ENCODE measurements at places on chromosomes 12 and 14. TPM values are rescaled to one million over a fixed set of nuclear protein-coding genes. Genes with fewer than 3 reads are reported as not detected.

Gene MAP1LC3B2
- total RNA-seq, result not detected

DNA sequence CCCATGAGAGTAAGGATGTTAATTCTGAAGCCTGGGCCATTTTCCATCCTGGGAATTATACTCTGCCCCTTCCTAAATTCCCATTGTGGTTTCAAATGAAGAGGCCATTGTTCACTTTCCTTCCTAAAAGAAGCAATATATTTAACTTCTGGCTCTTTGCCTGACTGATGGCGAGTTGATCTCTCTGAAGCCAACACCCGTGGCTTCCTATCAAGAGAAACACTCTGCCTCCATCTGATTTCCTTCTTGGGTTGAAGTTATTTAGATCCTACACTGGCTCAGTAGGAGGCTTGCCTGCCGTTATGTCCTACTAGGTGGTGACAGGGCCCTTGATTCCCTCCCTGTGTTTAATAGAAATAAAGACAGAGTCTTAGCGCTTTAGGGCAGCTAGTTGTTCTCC is 97.4 kb downstream of the PRKCH start:
- DNase-seq, result no peak

Gene GXYLT1
- 9.2 TPM for total RNA-seq

- DNase-seq, result no peak
Observed at GRCh38 chr12:46935271-46935847, 109.6 kb upstream of the SLC38A4 start.

GRCh38 chr14:51157012-51157411 is 62.1 kb upstream of the TRIM9 start:
- no peak for DNase-seq

- DNase-seq, result no peak
Observed at GRCh38 chr14:60878536-60878935, 102.3 kb downstream of the TRMT5 start.

DNA sequence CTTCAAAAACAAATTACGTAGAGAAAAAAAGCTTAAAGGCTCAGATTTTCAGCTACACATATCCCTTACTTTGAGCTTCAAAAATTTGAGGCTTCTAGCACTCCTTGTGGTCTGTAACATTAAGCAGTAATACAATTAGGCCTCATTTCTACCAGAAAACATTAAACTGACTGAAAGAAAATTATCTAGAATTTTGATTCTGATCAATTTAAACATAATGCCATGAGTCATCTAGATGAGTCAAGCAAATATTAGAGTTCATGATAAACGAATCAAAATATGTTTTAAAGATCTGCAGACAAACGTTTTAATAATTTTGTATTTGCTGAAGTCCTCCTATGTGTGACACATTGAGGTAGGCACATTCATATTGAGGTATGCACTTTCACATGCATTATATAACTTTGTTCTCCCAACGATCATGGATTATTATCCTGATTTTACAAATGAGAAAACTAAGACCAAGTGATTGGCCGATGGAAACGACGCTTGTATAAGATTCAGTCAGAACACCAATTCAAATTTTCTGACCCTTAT is 4.3 kb downstream of the OSBPL8 start:
- no peak for DNase-seq

Gene SERPINA3
- total RNA-seq, result 7,311 TPM

Gene B4GALNT3
- 0.30 TPM for total RNA-seq

Gene PTCSC3
- total RNA-seq, result not detected

Gene RILPL2
- 2.7 TPM for total RNA-seq

GRCh38 chr12:126083926-126084325 is 1018.7 kb downstream of the AACS start:
- no peak for DNase-seq

Gene SIRT4
- 3.4 TPM for total RNA-seq

Gene TMEM121
- 4.4 TPM for total RNA-seq

DNA sequence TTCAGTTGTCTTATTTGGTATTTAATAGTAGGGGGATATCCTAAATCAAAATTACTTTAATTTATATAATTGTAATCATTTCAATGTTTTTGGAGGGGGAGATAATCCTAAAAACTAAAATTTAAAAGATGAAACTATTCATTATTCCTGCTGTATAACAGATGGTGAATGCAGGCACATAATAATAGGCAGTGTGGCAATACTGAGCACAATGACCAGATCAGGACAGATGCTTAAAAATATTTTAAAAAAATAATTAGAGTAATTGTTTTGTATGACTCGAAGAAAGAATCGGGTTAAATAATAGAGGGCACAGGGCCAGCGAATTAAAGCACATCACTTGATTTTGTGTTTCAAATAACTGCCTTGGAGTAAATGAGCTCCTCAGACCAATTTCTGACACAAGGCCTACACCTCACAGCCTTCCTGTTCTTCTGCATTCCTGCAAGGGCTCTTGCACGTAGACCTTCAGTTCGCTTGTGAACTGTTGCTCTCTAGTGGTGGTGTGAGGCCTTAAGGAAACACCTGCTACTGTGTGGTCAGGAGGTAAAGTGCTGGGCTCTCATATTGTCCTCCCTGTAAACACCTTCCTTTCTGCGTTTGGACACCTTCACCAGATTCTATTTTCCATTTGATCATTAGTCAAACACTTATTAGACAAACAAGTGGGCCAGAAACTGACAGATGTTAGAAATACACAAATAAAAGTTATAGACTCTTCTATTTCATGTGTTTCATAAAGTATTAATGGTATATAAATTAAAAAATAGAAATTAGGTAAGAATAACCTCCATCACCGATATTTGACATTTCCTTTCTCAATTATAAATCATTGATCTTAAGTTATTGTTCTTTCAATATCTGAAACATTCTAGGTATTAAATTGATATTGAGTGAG is 29.3 kb upstream of the KLRF1 start:
- no peak for DNase-seq

DNA sequence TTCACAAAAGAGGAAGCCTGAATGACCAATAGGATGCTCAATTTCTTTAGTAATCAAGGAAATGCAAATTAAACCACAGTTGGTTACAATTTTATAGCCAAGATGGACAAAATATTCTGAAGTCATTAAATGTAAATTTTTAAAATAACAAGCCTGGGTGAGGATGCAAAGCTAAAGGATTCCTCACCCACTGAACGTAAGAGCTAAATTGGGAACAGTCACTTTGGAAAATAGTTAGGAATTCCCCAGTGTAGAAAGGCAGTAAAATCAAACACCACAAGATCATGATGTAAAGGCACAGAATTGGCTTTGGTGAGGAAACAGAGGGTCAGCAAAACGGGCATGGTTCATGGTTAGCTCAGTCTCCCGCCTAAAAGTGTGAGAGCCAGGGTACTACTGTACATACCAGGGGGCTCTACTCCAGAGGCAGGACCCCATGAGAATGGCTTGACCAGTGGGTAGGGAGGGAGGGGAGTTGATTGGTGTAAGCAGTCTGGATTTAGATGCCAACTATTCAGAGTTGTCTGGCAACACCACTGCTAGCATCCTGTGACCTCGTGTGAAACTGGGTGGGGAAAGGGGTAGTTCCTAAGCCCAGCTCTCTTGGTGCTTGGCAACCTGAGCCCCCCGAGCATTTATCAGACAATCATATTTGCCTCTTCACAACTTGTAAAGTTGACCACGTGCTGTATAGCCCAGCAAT is 213.4 kb upstream of the EGLN3 start:
- no peak for DNase-seq

- no peak for DNase-seq
Observed at GRCh38 chr12:114957225-114957624, 273.2 kb upstream of the TBX3 start.

- DNase-seq, result no peak
Observed at GRCh38 chr14:66398437-66398836, 87.7 kb upstream of the CCDC196 start.

DNA sequence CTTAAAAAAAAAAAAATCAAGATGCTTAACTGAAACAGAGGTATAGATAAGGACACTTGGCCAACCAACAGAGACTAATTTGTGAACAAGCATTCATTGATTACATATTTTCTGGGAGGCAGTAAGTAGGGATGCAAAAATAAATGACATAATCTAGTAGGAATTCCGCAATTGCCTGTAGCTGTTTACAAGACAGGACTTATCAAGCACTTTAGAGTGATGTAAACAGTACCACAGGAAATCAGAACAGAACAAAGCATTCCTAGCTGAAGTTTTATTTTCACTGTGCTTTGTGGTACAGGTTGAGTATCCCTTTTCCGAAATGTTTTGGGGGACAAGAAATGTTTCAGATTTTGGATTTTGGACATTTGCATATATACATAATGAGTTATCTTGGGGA is 68.2 kb upstream of the FGD4 start:
- DNase-seq, result no peak

Gene AKAP3
- 1.6 TPM for total RNA-seq

DNA sequence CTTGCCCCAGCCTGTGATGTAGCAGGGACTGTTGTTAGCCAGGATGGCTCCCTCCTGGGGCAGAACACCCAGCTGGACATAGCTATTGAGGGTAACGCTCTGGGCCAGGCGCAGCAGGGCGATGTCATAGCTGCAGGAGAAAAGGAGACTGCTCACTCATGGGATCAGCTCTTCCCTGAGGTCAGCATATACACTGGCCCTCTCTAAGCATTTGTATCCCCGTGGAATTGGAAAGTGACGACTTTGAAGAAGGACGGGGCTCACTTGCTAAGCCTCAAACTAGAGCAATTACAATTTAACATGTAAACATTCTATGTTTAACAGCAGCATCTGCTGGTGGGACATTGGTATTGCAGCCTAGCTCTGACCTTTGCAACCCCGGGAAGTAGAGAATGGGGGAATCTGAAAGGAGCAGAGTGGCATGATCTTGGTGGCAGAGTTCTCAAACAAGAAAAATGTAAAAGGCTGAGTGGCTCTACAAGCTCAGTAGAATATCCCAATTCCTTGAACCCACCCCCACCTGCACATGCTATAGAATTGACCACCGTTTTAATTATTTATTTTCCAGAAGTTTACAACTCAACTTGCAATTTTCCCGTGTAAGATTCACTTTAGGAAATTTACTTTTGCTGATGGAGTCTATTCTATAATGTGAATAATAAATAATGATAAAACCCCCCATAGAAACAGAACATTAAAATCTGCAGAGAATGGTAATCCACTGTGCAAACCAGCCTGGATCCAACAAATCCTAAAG is 5.0 kb downstream of the CELA1 start:
- DNase-seq, result peak; percentile 66

GRCh38 chr12:8914716-8915526 is 612 bp downstream of the PHC1 start:
- peak; percentile 61 for DNase-seq

Gene RHEBL1
- total RNA-seq, result 0.18 TPM

Gene NYNRIN
- total RNA-seq, result 2.3 TPM

Gene PLEKHG7
- total RNA-seq, result not detected

Gene NID2
- total RNA-seq, result 2.6 TPM

Gene CLEC6A
- total RNA-seq, result not detected

DNA sequence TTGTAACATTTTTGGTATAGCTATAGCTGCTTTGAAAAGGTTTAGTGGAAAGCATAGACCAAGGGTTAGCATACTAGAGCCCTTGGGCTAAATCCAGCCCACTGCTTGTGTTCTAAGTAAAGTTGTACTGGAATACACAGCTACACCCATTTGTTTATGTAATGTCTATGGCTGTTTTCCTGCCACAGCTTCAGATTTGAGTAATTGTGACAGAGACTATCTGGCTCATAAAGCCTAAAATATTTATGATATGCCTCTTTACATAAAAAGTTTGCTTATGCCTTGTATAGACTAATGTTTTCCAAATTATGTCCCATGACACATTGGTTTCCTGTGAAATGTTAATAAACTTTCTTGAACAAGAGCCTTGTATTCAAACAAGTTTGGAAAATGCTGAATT is 234.8 kb upstream of the ATP2B1 start:
- no peak for DNase-seq

Gene KCNMB4
- total RNA-seq, result 0.65 TPM

DNA sequence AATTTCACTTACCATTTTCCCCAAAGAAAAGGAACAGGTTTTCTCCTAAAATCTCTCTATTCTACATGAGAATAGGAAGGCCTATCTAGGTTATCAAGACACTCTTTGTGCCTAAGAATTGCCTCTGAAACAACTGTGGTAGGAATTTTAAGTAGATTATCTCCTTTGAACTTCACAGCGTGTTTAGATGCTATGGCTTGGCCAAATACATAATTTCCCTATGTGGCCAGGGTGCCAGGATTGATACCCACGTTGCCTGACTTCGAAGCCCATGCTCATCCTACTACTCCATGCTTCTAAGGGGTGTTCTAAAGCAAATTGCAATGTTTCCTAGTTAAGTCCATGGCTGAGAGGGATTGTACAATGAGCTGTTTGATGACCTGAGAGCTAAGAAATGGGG is 241.5 kb upstream of the FBXO33 start:
- no peak for DNase-seq

DNA sequence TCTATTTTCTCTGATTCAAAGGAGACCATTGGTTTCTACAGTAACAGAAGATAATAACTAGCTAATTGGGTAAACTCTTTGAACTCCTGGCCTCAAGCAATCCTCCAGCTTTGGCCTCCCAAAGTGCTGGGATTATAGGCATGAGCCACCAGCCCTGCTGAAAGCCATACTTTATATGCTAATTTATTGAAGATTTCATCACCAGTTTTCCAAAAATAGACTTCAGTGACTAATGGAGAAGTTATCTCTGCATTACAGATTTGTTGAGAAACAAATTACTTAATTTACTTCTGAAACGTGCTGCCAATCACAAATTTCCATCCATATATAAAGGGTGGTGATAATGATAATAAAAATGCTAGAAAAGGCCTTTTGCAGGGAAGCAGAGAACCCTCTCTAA is 1758.1 kb upstream of the SEL1L start:
- DNase-seq, result no peak

Gene TAS2R42
- total RNA-seq, result not detected

DNA sequence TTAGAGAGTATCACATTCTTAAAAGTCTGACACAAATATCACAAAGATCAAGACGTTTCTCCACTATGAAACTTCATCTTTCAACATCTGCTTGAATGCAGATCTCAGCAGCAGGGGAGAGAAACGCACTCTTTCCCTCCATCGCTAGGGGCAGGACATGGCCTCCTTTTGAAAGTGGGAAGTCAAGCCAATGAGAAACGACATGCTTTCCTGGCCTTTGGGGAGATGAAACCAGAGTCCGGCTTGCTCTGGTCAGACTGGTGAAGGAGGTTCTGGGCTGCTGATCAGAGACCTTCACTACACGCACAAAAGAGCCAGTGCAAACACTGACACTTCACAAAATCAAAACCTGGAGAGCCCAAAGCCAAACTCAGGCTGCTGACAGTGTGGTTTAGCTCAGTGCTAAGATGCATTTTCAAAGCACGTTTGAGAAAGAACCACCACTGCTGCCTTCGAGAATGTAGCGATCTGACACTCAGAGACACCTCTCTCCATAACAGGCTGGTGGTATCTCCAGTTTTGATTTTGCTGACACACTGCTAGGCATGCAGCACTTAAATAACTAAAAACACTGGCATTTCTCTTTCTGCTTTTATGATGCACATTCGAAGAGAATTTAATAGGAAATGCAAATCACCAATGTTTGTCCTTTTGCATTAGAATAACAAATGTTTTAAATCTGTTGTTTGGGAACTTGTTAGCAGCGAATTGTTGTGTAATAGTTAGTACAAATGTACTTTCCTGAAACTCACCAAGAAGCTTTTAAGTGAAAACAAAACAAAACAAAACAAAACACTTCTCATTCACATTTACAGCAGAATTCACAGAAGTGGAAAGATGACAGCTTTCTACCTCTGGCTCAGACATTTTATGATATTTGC is 93.9 kb upstream of the OVCH1 start:
- peak; percentile 73 for DNase-seq

Gene PRIMA1
- total RNA-seq, result 0.30 TPM

Gene KIF26A
- 1.3 TPM for total RNA-seq
